Cortex of kidney (tissue), 1 donor: ENCODE measurements at places on chromosomes 6 and 20.

DNA sequence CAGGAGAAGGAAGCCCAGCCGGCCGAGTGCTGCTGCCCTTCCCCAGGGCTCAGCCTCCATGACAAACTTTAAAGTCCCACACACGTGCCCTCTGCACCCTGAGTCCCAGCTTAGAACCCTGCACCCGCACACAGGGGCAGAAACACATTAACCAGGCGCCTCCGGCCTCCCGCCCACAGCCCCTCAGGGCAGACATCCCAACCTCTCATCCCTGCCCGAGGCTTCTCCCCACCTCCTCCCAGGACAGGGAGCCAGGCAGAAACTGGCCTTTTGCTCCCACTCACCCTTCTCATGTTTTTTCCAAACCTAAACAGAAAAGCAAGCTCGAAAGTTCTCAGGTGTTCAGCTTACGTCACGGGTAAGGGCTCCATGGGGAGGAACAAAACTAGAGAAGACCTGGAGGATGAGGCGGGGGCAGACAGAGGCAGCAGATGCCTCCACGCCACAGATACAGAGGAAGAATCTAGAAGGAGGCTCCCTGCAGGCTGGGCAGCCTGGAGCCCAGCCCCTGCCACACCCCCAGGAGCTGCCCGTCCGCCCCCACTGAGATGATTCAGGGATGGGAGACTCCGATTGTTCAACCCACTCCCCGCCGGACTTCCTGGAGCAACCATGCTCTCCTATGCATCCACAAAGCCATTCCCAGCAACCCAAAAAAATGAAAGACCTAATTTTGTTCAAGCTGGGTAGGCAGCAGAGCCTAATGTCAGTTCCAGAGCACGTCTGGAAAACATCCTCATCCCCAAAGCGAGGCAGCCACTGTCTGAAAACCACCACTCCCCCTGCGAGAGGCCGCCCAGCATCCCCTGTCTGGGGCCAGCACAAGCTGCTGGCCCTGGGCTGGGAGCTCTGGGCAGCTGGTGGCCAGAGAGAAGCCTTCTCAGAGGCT, 8.8 kb downstream of the KCNQ2 start:
- no peak for DNase-seq

DNA sequence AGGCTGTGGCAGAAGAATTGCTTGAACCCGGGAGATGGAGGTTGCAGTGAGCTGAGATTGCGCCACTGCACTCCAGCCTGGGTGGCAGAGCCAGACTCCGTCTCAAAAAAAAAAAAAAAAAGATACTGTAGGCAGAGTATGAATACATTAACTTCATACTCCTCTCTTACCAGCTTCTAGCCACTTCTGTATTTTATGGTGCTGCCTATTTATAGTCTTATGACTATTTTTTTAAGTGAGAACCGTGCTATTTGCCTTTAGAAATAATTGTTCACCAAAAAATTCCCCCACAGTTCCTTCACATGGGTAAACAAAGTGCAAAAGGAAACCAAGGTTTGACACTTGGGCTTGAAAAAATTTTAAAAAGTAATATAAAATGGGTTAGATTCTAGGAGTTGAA, 1.5 kb upstream of the SNRNP48 start:
- no peak for DNase-seq

DNA sequence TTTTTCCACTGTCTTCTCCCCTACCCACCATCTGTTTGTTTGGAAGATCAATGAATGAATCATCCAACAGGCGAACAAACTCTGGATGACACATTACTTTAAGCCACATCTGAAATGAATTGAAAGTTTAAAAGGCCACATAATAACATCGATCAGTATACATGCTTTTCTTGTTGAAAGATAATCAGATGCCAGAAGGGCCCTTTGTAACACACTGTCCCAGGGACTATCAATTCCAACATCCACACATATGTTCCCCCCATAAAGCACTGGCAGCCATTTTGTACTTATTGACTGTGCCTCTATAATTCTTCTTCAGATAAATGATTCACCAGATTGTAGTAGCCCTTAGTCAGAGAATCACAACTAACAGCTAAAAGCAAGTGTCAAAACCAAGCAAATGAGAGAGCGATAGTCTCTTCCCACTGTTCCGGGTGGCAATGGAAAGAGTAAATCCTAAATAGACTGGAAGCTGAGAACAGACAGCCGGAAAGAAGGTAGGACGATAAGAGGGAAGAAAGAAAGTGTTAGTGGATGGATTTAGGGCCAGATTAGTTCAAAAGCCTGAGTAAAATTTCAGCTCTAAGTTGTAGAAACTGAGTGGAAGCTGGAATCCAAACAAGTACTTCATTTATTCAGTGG, 184.9 kb upstream of the TENT5A start:
- no peak for DNase-seq

GRCh38 chr20:6735942-6736845, 31.3 kb upstream of the BMP2 start:
- no peak for DNase-seq

DNA sequence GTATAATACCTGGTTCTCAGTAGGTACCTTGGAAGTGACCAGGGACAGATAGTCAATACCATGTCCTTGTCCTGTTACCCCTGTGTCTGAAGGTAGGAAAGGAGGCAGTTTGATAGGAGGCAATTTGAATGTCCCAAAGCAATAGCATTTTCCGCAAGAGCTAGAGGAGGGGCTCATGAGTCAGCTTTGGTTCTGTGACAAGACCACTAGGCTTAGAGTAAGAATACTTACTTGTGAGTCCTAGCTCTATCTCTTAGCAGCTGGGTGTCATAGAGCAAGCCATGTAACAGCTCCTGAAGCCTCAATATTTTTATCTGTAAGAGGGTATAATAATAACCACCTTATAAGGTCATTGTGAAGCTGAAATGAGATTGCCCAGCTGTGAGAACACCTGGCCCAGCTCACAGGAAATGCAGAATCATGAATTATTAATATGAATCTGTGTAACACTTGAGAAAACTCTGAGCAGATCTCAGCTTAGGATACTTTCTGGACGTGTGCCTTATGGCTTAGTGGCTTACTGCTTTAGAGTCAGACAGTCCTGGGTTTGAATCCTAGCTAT, 58.6 kb downstream of the DAAM2 start:
- no peak for DNase-seq

GRCh38 chr6:39520411-39520810, 197.9 kb upstream of the KCNK16 start:
- no peak for DNase-seq

- DNase-seq: no peak
Measured at GRCh38 chr6:7781240-7781639, 55.3 kb downstream of the BMP6 start.

- DNase-seq: no peak
Measured at GRCh38 chr6:8139451-8139850, 37.1 kb upstream of the EEF1E1 start.

- DNase-seq: no peak
Measured at GRCh38 chr20:53097371-53097770, 125.2 kb downstream of the TSHZ2 start.

GRCh38 chr20:58330687-58331086, 21.2 kb downstream of the RAB22A start:
- no peak for DNase-seq

DNA sequence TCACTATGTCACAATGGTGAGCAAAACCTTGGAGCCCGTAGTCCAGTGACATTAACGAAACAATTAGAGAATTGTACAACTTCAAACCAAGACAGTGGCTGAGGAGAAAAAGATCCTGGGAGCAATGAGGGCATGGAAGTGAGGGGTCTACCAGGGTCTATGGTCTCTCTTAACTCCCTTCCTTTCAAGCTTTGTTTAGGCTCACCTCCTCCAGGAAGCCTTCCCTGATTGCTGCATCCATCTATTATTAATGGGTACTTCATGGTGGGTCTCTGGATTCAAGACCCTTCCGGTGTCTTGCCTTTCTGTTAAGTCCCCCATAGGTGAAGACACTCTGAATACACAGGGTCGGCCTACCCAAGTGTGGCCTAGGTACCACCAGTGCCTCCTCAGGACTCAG, 38.1 kb upstream of the MLN start:
- DNase-seq: no peak

GRCh38 chr6:41741625-41742490, 5.3 kb downstream of the PGC start:
- no peak for DNase-seq

GRCh38 chr6:134602123-134602522, 284.2 kb upstream of the SGK1 start:
- DNase-seq: no peak

- no peak for DNase-seq
Measured at GRCh38 chr20:14431568-14431967, 94.2 kb upstream of the FLRT3 start.

- DNase-seq: no peak
Measured at GRCh38 chr6:125201961-125202729, 48.6 kb downstream of the TPD52L1 start.

GRCh38 chr6:47034926-47035325, 7.2 kb downstream of the ADGRF1 start:
- DNase-seq: no peak

DNA sequence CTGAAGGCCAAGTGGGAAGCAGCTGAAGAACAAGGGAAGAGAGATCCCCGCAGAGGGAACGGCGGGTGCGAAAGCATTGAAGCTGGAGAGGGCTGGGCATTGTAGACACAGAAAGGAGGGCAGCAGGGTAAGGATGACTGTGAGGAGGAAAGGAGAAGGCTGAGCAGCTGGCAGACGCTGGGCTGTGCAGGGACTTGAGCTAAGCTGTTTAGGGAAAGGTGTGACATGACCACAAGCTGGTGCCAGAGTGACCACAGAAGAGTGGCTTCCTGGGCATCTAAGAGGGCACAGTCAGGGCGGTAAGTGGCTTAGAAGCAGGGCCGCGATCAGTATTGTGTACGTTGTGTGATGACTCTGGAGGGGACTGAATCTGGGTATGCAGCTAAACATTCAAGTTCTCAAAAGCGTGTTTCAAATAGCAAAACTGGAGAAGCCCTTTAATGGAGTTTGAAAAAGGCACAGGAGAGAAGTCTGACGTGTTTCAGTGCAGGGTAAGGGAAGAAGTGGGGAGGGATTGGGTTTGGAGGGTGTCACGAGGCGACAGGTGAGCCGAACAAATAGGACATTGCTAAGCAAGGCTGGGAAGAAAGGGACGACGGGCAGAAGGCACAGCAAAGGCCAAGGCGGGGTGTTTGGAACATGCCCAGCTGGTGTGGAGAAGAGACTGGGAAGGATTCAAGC, 46.1 kb upstream of the ARFGEF2 start:
- DNase-seq: no peak

DNA sequence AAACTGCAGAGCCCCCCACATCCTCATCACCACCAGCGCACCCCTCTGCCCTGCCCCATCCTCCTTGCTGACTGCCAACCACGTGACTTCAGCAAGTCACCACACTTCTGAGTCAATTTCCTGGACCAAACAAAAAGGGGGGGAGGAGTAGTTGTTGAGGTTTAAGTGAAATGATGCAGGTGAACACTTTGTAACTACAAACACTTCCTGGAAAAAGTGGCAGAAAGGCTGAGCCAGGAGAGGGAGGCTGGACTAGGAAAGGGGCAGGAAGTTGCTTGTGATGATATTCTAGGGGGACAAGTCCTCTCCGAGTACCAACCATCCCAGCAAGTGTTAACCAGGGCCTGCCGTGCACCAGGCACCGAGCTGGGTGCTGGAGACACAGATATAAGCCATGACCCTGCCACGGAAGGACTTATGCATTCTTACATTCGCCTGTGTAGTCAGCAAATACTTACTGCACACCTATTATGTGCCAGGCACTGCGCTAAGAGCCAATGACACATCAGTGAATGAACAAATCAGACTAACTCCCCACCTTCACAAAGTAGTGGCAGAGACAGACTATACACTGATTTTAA, 67.3 kb downstream of the PREX1 start:
- no peak for DNase-seq

DNA sequence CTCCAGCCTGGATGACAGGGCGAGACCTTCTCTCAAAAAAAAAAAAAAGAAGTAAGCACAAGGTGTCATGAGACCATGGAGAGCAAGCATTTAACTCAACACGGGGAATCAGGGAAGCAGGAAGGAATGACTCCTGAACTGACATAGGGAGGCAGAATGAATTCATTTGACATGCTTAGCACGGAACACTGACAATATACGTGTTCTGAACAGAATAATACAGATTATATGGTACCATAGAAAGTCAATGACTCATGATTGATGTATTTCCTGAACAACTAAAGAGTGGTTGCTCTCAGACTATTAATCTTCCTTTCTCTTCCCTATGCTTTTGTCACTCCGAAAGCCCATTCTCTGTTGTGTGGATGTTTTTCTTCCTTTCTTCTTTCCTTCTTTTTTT, 20.7 kb upstream of the ASIP start:
- DNase-seq: no peak

DNA sequence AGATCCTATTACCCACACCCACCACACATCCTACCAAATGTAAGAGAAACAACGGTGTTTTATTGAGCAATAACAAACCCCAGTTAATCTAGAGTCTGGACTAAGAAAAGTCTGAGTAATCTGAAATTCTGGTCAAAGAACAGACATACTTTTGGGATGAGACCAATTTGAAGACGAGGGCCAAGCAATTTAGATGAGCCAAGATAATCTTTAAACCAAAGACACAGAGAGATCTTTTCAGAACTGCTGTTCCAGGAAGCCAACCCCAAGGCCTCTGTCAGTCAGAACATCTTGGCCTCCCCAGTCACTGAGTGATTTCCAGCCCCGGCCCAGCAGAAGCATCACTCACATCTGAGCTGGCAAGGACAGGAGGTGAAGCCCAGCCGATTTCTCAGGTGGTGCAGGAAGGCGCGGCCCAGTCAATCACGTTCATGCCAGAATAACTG, 118.5 kb upstream of the SYNDIG1 start:
- DNase-seq: no peak

DNA sequence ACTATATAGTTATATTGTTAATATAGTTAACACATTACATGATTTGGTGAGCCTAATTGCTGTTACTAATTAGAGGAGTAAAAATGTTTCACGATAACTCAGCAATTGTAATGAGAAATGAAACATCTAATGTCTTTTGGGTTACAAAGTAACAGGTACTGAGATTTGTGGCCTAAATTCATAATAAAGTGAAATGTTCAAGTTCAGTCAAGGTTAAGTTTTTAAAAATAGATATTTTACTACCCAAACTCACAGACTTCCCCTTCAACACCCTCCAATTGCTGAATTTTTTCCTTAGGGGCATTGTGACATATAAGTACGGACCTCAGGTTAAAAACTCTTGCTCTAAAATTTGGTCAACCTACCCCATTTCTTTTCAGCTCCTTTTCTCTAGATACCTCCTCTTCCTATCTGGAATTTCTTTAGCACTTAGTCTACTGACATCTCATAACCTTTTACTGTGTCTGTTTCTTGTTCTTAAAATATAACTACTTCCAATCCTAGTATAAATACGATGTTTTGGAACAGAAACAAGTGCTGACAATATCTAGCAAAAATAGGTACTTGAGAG, 112.3 kb upstream of the PRSS16 start:
- DNase-seq: no peak

DNA sequence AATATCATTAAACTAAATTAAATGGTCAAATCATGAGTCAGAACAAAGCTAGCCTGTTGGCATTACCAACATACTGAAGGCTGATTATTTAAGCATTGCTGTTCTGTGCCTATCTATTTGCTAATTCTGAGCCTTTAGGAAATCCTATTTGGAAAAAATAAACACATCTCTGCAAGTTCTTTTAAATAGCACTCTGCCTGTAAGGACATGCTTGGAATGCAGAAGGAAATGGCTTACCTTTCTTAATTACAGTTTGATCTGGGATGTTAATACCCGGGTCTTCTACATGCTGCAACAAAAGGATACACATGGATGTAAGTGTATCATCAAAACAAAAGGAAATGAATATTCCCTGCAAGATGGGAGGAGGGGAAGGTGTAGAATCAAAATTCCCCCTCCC, 8.3 kb downstream of the TFAP2A start:
- DNase-seq: no peak
